Panc1 (cell line): ENCODE measurements at places on chromosomes 11 and 22. TPM values are rescaled to one million over a fixed set of nuclear protein-coding genes. Genes with fewer than 3 reads are reported as not detected.

GRCh38 chr11:71200172-71200716, 52.1 kb downstream of the SHANK2 start:
- H3K36me3 ChIP-seq, result no peaks in the 10 kb centered on the region
- H3K4me3 ChIP-seq, result no peak overlapping the region
- H3K27ac ChIP-seq, result no peak overlapping the region
- DNase-seq, result peak; percentile 45
- no peaks in the 10 kb centered on the region for H3K27me3 ChIP-seq

GRCh38 chr11:88814076-88814475, 251.7 kb downstream of the GRM5 start:
- H3K27ac ChIP-seq, result no peak overlapping the region
- H3K36me3 ChIP-seq, result no peaks in the 10 kb centered on the region
- no peak overlapping the region for H3K4me3 ChIP-seq
- DNase-seq, result no peak
- no peaks in the 10 kb centered on the region for H3K4me1 ChIP-seq

DNA sequence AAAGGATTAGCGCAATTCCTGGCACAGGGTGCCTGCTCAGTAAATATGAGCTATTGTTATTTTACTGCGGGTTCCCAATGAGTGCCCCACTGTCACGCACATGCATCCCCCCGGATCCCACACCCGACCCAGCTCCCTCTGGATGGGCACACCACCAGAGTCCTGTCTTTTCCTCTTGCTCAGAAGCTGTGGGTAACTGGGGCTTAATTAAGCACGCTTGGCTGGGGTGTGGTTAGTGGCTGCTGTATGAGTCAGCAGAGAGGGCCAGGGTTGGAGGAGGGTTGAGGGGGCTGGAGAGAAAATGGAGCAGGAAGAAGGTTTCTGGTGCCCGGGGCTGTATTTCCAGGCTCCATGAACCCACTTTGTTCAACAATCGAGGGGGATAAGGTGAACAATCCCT, 30.3 kb upstream of the NECTIN1 start:
- no peak overlapping the region for H3K27ac ChIP-seq
- H3K4me3 ChIP-seq, result no peak overlapping the region
- H3K36me3 ChIP-seq, result no peaks in the 10 kb centered on the region
- H3K27me3 ChIP-seq, result peaks cover 18% of the 10 kb centered on the region
- no peaks in the 10 kb centered on the region for H3K4me1 ChIP-seq
- no peak for DNase-seq

GRCh38 chr22:45475063-45475747, 27.5 kb upstream of the FBLN1 start:
- H3K27ac ChIP-seq, result no peak overlapping the region
- no peak for DNase-seq
- no peak overlapping the region for H3K4me3 ChIP-seq
- H3K27me3 ChIP-seq, result no peaks in the 10 kb centered on the region
- H3K36me3 ChIP-seq, result no peaks in the 10 kb centered on the region

GRCh38 chr11:65646958-65647701, 9.2 kb downstream of the SIPA1 start:
- no peak for DNase-seq
- peak overlapping the region; percentile 47 for H3K4me3 ChIP-seq
- H3K36me3 ChIP-seq, result no peaks in the 10 kb centered on the region

Gene ZNF214
- total RNA-seq, result 3.0 TPM

Gene MB
- 17.3 TPM for total RNA-seq
